ENCODE measurements at places on chromosomes 4 and X.

DNA sequence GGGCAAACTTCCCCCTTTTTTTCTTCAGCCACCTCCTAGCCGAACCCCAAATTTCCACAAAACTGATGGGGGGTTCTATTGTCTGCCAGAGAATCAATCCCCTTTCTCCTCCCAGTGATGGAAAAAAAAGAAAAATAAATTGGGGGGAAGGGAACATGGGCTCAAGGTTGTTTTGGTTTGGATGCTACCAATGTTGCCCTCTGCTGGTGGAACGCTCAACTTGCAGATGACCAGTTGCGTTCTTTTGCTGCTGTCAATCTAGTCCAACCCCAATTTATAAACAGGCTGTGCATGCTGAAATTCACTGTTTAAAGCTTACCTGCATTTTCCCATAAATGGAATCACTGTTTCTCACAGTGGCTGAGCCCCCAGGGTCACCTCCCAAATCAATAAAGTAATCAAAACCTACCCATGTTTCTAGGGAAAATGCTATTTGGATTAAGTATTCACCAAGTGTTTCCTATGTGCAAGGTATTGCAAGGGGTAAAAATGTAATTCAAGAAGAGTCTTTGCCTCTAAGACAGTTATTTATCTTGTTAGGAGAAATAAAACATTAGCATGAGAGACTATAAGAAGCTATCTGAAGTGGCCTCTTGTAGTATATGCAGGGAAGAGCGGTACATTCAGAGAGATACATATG lies 116.7 kb upstream of the TMEM164 start:
- DNase-seq, result no peak

- no peak for DNase-seq
Measured at GRCh38 chr4:53962516-53963225, 101.7 kb downstream of the CHIC2 start.

DNA sequence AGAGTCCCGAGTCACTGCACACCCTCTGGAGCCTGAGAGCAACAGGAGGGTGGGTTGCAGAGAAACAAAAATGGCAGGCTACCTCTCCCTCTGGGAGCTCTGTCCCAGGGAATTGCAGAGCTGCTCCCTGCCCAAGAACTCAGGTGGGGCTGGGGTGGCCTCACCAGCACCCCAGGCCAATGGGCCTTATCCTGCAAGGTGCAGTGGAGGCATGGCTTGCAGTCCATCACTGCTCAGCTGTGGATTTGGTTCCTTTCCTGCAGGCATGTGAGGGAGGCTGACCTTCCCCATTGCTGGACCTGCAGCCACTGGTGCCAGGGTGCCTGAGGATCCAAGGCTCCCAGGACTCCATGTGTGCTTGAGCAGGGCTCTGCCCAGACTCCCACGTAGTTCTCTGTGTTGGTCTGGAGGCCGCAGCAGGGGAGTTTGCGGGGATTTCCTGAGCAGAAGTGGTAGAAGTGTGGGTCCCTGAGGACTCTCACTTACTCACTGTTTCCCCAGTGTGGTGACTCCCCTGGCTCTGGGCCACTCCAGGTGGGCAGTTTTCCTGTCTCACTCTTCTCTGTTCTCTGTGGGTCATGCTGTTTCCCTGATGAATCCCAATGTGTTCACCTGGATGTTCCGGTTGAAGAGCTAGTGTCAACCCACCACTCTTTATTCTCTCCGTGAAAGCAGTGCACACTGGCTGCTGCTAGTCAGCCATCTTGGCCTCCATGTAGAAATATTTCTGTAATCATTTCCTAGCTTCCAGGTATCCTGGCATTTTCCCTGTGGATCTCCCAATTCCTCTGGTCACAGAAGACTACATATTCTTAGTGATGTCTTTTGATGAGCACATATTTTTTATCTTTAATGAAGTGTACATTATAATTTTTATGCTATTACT lies 82.3 kb downstream of the ARHGAP24 start:
- no peak for DNase-seq

DNA sequence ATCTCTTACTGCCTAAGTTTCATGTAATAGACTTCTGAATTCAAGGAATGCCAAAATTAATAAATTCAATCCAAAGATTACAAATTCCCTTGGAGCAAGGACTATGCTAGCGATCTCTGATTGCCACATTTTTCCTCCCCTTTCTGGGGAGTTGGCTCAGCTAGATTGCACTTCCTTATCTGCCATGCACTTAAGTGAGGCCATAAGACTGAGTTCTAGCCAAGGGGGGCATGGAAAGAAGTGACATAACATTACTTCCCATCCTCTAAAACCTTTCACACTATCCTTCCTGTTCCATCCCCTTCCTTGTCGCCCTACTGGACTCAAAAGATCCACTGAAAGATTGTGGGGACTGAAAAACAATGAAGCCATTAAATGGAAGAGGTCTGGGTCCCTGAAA lies 53.8 kb upstream of the TXK start:
- no peak for DNase-seq

DNA sequence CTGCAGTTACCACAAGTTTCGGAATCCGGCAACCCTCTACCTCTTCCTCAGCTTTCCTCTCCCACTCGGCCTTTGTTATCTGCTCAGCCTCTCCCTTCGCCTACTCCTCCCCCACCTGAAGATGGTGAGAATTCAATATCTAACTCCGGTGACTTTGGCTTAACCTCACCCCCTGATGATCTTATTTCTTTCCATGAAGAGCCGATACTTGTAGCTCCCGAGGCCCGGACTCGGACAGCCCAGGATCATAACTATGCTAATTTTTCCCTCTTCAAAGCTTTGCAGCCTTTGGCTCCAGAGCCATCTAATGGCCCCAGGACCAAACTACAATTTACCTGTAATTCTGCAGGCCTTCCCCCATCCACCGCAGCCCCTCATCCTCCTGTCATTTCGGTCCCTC lies 32.0 kb upstream of the MGST2 start:
- DNase-seq, result no peak

- no peak for DNase-seq
Measured at GRCh38 chrX:24148535-24149350, 786 bp upstream of the ZFX start.

- no peak for DNase-seq
Measured at GRCh38 chrX:71372388-71372787, 6.2 kb downstream of the TAF1 start.

DNA sequence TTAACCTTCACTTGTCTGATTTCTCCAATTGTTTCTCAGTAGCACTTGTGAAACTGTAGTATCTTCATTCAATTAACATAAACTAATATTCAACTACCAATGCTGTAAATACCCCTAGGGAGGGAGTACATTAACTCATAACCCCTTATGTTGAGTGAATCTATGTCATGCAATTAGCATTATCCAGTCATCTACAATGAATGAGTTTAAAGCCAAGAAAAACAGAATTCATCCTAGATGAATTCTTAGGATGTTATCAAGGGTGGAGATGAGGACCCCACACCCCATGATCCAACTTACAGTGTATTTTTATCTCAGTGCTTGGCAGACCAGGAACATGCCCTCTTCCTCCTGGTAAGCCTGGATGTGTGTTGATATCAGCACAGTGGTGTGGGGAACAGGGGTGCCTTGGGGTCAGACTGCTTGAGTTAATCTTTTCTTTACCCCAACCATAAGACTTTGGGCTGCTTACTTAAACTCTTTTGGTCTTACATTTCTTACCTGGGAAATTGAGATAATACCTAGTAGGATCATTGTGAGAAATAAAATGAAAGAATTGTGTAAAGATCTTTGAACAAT lies 62.1 kb upstream of the SCOC start:
- no peak for DNase-seq

Measured in activated CD8-positive, alpha-beta memory T cell treated with anti-CD3 and anti-CD28 coated beads for 24 hours (primary cell).